ENCODE measurements at places on chromosomes 12 and 14. TPM values are rescaled to one million over a fixed set of nuclear protein-coding genes. Genes with fewer than 3 reads are reported as not detected.

The CCDC197 gene
- not detected for total RNA-seq

The MYF5 gene
- total RNA-seq: not detected

The KERA gene
- not detected for total RNA-seq

The RNF212B gene
- total RNA-seq: 0.29 TPM

The CLEC12A gene
- not detected for total RNA-seq
